Gastroesophageal sphincter (tissue), 4 donors: ENCODE measurements at places on chromosomes 4 and X. TPM values are rescaled to one million over a fixed set of nuclear protein-coding genes. Genes with fewer than 3 reads are reported as not detected.

- peaks cover 8% of the 10 kb centered on the region for H3K4me1 ChIP-seq
- no peak overlapping the region for H3K27ac ChIP-seq
- H3K4me3 ChIP-seq, result no peak overlapping the region
- H3K36me3 ChIP-seq, result no peaks in the 10 kb centered on the region
These were observed 3.5 kb upstream of the SAP30 start for GRCh38 chr4:173367285-173367684.

DNA sequence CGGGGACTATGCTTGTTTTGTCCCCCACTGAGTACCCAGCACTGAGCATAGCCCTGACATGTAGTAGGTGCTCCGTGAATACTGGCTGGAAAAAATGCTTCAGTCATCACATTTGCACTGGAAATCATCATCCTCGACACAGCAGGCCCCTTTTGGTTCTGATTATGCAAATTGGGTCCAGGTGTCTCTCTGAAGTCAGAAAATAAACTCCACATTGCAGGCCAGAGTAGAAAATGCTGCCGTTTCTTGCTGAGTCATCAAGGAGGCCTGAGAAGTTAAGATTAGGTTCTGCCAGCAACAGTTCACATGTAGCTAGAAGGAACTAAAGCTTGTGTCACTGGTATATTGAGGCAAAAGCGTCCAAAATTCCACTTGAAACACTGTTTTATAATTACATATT is 15.0 kb upstream of the STK32B start:
- ATAC-seq, result no peak
- peaks cover 23% of the 10 kb centered on the region for H3K4me1 ChIP-seq
- no peak overlapping the region for H3K4me3 ChIP-seq

DNA sequence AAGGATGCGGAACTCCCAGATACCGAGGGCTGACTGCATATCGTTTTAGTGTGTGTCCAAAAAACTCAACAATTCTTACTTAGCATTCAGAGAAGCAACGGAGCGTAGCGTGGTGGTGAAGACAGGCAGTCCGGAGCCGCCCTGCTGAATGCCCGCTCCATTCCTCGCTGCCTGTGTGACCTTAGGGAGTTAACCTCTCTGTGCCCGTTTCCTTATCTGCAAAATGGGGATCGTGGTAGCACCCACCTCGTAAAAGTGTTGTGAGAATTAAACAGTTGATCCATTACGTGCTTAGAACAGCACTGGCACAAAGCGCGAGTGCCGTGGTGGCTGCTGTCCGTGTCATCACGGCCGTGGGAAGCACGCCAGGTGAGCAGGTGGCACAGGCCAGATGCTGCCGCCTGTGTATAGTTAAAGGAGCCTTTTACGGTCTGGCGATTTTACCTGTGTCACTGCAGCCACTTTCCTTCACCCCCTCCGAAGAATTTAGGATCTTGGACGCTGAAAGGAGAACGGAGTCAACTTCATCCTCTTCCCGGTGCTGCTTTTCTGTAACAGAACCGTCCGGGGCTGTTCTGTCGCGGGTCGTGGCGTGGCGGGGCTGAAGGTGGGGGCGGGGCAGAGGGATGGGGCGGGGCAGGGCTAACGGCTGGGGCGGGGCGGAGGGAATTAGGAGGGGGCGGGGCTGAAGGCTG is 885 bp downstream of the CCDC110 start:
- no peaks in the 10 kb centered on the region for H3K36me3 ChIP-seq
- peak overlapping the region; percentile 73 for H3K27ac ChIP-seq
- peak; percentile 17 for ATAC-seq
- peaks cover 23% of the 10 kb centered on the region for H3K4me1 ChIP-seq

- H3K36me3 ChIP-seq, result no peaks in the 10 kb centered on the region
- H3K4me1 ChIP-seq, result no peaks in the 10 kb centered on the region
- no peak overlapping the region for H3K4me3 ChIP-seq
- no peaks in the 10 kb centered on the region for H3K27me3 ChIP-seq
- H3K27ac ChIP-seq, result no peak overlapping the region
These were observed 1064.0 kb upstream of the PCDH10 start for GRCh38 chr4:132085105-132085504.

GRCh38 chr4:173529477-173530325 is at the start of gene HAND2:
HAND2 (minus strand) TSS chr4:173530229; CDS start chr4:173529289, 940 bp downstream.
- ATAC-seq, result peak; percentile 80
- peak within 1 kb of the TSS; percentile 88 for H3K27ac ChIP-seq
- H3K4me1 ChIP-seq, result peaks cover 49% of the 10 kb centered on the region
- H3K27me3 ChIP-seq, result peaks cover 40% of the 10 kb centered on the region

- H3K36me3 ChIP-seq, result peaks cover 5% of the 10 kb centered on the region
- no peak overlapping the region for H3K27ac ChIP-seq
- H3K27me3 ChIP-seq, result no peaks in the 10 kb centered on the region
- no peaks in the 10 kb centered on the region for H3K4me1 ChIP-seq
- no peak overlapping the region for H3K4me3 ChIP-seq
These were observed 175.3 kb downstream of the TSPAN5 start for GRCh38 chr4:98482847-98483806.

DNA sequence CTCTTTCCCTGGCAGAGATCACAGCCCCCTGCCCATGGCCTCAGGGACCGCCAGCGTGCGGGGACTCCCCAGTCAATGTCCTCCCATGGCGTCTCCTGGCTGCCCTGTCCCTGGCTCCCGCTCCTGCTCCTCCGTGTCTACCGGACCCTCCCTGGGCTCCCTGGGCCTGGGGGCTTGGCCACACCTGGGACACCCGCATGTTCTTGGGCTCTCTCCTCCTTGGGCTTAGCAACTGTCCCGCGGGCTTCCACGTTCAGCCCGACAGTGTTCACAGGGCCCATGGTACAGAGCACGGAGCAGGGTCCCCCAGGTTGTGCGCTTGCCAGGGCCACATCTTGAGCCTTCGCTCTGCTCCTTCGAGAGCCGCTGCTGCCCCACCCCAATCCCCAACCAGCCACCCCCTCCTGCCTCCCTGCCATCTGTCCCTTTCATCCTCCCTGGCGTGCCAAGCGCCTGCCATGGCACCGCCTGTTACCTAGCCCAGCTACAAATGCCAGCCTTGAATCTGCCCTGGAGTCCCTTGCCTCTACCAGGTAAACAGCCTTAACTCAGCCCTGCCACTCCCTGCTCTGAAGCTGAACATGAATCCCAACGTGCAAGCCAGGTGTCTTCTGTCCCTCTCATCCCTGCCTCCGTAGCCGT is 3.9 kb downstream of the AVPR2 start:
- H3K27ac ChIP-seq, result no peak overlapping the region
- H3K27me3 ChIP-seq, result no peaks in the 10 kb centered on the region
- no peaks in the 10 kb centered on the region for H3K36me3 ChIP-seq

- no peaks in the 10 kb centered on the region for H3K27me3 ChIP-seq
- no peak overlapping the region for H3K4me3 ChIP-seq
- H3K27ac ChIP-seq, result peak overlapping the region; percentile 70
- peaks cover 22% of the 10 kb centered on the region for H3K4me1 ChIP-seq
- H3K36me3 ChIP-seq, result no peaks in the 10 kb centered on the region
These were observed 86.8 kb downstream of the GATB start for GRCh38 chr4:151673908-151674520.

GRCh38 chr4:105137121-105137875 is 9.4 kb upstream of the TET2 start:
- ATAC-seq, result no peak
- H3K4me3 ChIP-seq, result no peak overlapping the region
- H3K27me3 ChIP-seq, result no peaks in the 10 kb centered on the region
- no peak overlapping the region for H3K27ac ChIP-seq

DNA sequence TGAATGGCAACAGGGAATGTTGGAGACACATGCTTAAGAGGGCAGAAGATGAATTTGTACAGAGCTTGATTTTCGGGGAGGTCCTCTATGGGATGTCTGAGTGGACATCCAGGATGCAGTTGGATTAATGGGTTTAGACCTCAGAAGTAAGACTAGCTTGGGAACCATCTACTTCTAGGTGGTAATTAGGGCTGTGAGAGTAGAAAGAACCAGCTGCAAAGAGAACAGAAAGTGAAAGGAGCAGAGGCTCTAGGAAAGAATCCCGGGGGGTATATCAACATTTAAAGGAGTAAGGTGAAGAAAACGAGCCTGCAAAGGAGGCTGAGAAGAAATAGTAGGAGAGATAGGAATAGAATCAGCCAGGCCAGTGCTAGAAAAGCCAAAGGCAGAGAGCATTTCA is 29.0 kb upstream of the NKRF start:
- H3K4me3 ChIP-seq, result no peak overlapping the region
- no peaks in the 10 kb centered on the region for H3K36me3 ChIP-seq
- ATAC-seq, result no peak
- H3K27me3 ChIP-seq, result no peaks in the 10 kb centered on the region

DNA sequence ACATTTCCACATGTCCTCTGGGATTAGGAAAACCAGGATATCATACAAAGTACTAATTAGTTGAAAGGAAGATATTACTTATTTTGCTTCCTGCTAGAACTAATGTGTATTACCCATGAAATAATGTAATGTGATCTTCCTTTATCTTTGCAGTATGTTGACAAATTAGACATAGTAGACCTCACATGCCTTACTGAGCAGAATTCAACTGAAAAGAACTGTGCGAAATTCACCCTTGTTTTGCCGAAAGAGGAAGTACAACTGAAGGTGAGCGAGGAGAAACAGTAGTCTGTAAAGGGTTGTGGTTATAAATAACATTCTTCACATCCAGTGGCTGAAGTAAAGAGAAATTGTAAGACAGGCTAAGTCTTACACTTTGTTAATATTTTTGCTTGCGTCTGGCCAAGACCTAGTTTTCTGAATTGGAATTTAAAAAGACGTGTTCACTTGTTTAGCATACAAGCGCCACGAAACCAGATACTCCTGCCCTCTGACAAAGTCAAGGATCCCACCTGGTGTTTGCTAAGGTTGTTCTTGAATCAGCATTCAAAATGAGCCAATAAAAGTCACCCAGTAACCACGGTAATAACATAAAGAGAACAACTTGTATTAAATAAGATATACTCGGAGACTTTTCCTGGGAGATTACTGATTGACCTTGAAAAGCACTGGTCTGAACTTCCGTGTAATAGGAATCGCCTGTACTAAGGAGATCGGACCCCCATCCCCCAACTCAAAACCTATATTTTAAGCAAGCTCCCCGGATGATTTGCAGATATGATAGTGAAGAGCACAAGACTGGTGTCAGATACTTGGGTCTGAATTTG is 16.9 kb downstream of the STAP1 start:
- H3K27me3 ChIP-seq, result no peaks in the 10 kb centered on the region
- H3K27ac ChIP-seq, result no peak overlapping the region
- H3K4me3 ChIP-seq, result no peak overlapping the region
- no peaks in the 10 kb centered on the region for H3K36me3 ChIP-seq
- no peak for ATAC-seq

- H3K27ac ChIP-seq, result peak overlapping the region; percentile 36
- no peaks in the 10 kb centered on the region for H3K27me3 ChIP-seq
- no peaks in the 10 kb centered on the region for H3K4me1 ChIP-seq
- peak; percentile 51 for ATAC-seq
These were observed 213.1 kb upstream of the FAT1 start for GRCh38 chr4:186936496-186937375.

DNA sequence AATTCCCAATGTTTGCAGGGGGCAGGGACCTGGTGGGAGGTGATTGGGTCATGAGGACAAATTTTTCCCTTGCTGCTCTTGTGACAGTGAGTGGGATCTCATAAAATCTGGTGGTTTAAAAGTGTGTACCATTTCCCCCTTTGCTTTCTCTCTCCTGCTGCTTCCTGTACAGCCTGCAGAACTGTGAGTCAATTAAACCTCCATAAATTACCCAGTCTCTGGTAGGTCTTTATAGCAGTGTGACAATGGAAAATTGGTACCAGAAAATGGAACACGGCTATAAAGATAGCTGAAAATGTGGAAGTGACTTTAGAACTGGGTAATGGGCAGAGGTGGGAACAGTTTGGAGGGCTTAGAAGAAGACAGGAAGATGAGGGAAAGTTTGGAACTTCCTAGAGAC is 108.7 kb upstream of the NPFFR2 start:
- H3K4me1 ChIP-seq, result no peaks in the 10 kb centered on the region
- no peak for ATAC-seq
- H3K27ac ChIP-seq, result no peak overlapping the region
- no peaks in the 10 kb centered on the region for H3K27me3 ChIP-seq
- H3K4me3 ChIP-seq, result no peak overlapping the region

DNA sequence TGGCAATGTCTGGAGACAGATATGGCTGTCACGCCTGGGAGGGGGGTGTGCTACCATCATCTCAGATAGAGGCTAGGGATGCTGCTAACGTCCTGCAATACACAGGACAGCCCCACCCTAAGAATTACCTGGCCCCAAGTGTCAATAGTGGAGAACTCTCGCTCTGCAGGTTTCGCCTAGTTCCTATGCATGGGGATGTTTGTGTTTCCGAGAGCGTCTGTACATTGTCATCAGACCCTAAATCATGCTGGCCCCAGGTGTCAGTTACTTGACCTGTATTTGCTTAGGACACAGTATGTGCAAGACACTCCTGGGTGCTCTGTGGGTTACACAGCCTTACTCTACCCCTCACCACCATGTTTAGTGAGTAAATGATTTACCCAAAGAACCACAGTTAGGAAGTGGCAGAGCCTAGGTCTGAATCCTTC is 90.8 kb downstream of the AFF1 start:
- no peaks in the 10 kb centered on the region for H3K36me3 ChIP-seq
- no peaks in the 10 kb centered on the region for H3K27me3 ChIP-seq
- H3K27ac ChIP-seq, result peak overlapping the region; percentile 40
- peaks cover 53% of the 10 kb centered on the region for H3K4me1 ChIP-seq
- no peak for ATAC-seq

DNA sequence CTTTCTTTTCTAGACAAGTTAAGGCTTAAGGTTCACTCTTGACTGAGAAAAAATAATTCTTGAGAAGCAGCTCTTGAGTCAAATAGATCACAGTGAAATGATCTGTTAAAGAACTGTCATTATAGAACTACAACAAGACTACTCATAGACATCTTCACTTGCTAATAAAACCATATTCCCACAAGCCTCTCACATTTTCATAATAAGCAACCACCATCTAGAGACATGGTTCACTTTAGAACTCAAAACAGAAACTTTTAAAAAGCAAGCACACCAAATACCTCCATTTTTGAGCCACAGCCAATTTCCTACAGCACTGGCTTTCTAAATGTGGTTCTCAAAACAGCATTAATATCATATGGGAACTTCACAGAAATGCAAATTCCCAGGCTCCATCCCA is 309.5 kb downstream of the TMA16 start:
- no peak overlapping the region for H3K27ac ChIP-seq
- no peaks in the 10 kb centered on the region for H3K27me3 ChIP-seq
- no peaks in the 10 kb centered on the region for H3K36me3 ChIP-seq
- no peaks in the 10 kb centered on the region for H3K4me1 ChIP-seq
- ATAC-seq, result no peak

- H3K27ac ChIP-seq, result no peak overlapping the region
- H3K4me1 ChIP-seq, result no peaks in the 10 kb centered on the region
- ATAC-seq, result no peak
- no peaks in the 10 kb centered on the region for H3K36me3 ChIP-seq
These were observed 526.0 kb downstream of the CFAP47 start for GRCh38 chrX:36445566-36445965.

BDH2 gene
- total RNA-seq, result 61.3 TPM

PPP4R3C gene
- not detected for total RNA-seq

SLC10A4 gene
- total RNA-seq, result 1.4 TPM

LDOC1 gene
- 4.0 TPM for total RNA-seq

NAA11 gene
- not detected for total RNA-seq

STARD8 gene
- 15.8 TPM for total RNA-seq

HPSE gene
- total RNA-seq, result 0.85 TPM

GRID2 gene
- 0.81 TPM for total RNA-seq
